Activated naive CD4-positive, alpha-beta T cell treated with anti-CD3 and anti-CD28 coated beads, Interleukin-2, amount 10 ng/mL, durations not matched to agents 5 hours and 36 hours (primary cell): ENCODE measurements at places on chromosomes 3 and 15. TPM values are rescaled to one million over a fixed set of nuclear protein-coding genes. Genes with fewer than 3 reads are reported as not detected.

The ZNF639 gene
- 30.6 TPM for total RNA-seq

The CA12 gene
- total RNA-seq = not detected

The SERPINI2 gene
- total RNA-seq = not detected

The CPA3 gene
- total RNA-seq = not detected

The CLSTN2 gene
- total RNA-seq = not detected

The CHRM5 gene
- total RNA-seq = not detected

The LRTM1 gene
- total RNA-seq = not detected

The ANKUB1 gene
- not detected for total RNA-seq

The GHSR gene
- not detected for total RNA-seq

The GOLGA8S gene
- 0.07 TPM for total RNA-seq

The TMEM207 gene
- not detected for total RNA-seq

The PPCDC gene
- 16.8 TPM for total RNA-seq

The DUSP7 gene
- total RNA-seq = 44.0 TPM

The ARPP21 gene
- not detected for total RNA-seq

The LRRC49 gene
- total RNA-seq = not detected

The ZXDC gene
- 29.4 TPM for total RNA-seq

The CACNA1D gene
- total RNA-seq = 0.34 TPM

The TNIK gene
- total RNA-seq = 68.1 TPM

The AGTR1 gene
- not detected for total RNA-seq

The MASP1 gene
- total RNA-seq = not detected

The ZBTB20 gene
- 15.1 TPM for total RNA-seq

The C3orf49 gene
- not detected for total RNA-seq

The C2CD4A gene
- not detected for total RNA-seq

The NR2C2 gene
- 64.4 TPM for total RNA-seq

The UBE2E1 gene
- 65.1 TPM for total RNA-seq

The CIAO2A gene
- 58.1 TPM for total RNA-seq
